ENCODE measurements at places on chromosomes 12 and 14. TPM values are rescaled to one million over a fixed set of nuclear protein-coding genes. Genes with fewer than 3 reads are reported as not detected.

GRCh38 chr14:69715725-69716477, 51.0 kb upstream of the SRSF5 start:
- peak; percentile 48 for DNase-seq

DNA sequence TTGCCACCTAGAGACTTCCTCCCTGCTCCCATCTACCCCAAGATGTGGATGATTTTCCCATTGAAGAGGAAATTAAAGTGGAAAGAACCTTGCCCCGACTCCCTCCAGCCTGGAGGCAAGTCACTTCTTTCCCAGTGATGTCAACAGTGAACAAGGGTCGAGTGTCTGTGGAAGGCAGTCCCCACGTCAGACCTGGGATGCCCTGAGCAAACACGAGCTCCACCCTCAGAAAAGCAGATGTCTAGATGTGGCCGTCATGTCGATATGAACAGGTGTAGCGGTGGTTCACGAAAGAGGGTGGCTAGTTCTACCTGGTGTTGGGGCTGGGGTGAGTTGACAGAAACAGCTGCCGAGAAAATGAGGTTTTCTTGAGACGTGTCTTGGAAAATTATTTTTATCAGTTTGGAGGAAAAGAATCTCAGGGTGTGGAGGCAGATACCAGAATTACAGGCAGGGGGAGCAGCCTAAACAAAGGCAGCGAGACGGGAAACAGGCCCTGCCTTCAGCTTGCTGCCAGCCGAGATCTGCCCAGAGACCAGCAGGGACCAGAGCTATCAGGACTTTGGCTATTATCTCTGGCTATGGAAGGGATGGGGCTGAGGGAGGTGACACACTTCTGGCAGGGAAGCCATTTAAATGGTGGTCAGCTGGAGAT, 25.9 kb downstream of the SYNDIG1L start:
- no peak for DNase-seq

Gene EGLN3
- total RNA-seq, result 14.1 TPM

Gene LRP1
- total RNA-seq, result 33.1 TPM

GRCh38 chr12:116628989-116629388, 69.8 kb downstream of the MAP1LC3B2 start:
- no peak for DNase-seq

GRCh38 chr12:99195474-99195873, 452.1 kb upstream of the GARIN6 start:
- no peak for DNase-seq

- no peak for DNase-seq
These were observed 1.2 kb downstream of the TTC7B start for GRCh38 chr14:90814806-90815571.
